CD14-positive monocyte (primary cell): ENCODE measurements at places on chromosomes 4 and X.

DNA sequence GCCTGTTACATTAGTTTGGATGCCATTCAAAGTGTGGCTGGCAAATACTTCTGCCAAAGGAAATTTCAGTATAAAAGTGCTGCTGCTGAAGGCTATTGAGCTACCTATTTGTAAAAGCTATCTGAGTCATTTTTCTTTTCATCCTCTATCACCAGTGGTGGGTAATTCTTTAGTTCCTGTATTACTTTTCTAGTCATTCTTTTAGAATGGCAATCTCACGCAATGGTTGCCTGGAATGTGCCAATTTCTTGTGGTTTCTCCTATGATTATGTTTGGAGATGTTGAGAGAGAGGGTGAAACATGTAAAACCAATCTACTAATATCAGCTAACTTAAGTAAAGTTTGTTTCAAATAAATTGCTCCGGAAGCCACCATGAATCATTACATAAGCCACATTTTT is 685.0 kb downstream of the RAPGEF2 start:
- H3K4me3 ChIP-seq, result no peak overlapping the region
- H3K27me3 ChIP-seq, result no peaks in the 10 kb centered on the region
- no peaks in the 10 kb centered on the region for H3K36me3 ChIP-seq
- DNase-seq, result no peak

DNA sequence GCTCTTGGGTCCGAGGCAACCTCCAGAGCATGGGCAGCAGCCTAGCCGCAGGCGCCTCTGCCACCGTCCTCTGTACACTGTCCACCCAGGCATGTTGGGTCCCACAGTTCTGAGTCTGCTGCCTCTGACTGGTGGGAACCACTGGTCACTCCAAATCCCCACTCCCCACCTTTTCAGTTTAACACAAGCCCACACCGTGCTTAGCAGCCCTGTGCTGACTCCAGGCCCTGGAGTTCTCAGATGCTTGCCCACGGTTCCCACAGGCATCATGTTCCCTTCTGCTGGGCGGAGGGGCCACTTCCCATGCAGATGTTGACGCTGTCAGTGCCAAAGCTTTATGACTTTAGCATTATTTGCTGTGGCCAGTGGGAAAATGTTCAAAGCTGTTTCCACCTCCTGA is 104.5 kb downstream of the SCD5 start:
- H3K27me3 ChIP-seq, result no peaks in the 10 kb centered on the region
- no peaks in the 10 kb centered on the region for H3K36me3 ChIP-seq
- H3K4me1 ChIP-seq, result no peaks in the 10 kb centered on the region
- H3K27ac ChIP-seq, result no peak overlapping the region
- DNase-seq, result no peak

- no peak for DNase-seq
- no peaks in the 10 kb centered on the region for H3K36me3 ChIP-seq
- H3K27ac ChIP-seq, result no peak overlapping the region
- no peaks in the 10 kb centered on the region for H3K27me3 ChIP-seq
Measured at GRCh38 chr4:144208074-144208473, 67.6 kb upstream of the GYPA start.

GRCh38 chr4:26208237-26208994 is 112.4 kb upstream of the RBPJ start:
- H3K4me1 ChIP-seq, result peaks cover 11% of the 10 kb centered on the region
- H3K27me3 ChIP-seq, result no peaks in the 10 kb centered on the region
- H3K27ac ChIP-seq, result no peak overlapping the region
- DNase-seq, result no peak
- H3K36me3 ChIP-seq, result no peaks in the 10 kb centered on the region

GRCh38 chr4:12178614-12179610 is 750.2 kb upstream of the HS3ST1 start:
- H3K27ac ChIP-seq, result no peak overlapping the region
- no peaks in the 10 kb centered on the region for H3K4me1 ChIP-seq
- no peaks in the 10 kb centered on the region for H3K36me3 ChIP-seq
- H3K4me3 ChIP-seq, result no peak overlapping the region
- no peak for DNase-seq
- H3K27me3 ChIP-seq, result no peaks in the 10 kb centered on the region
